HEK293T (cell line): ENCODE measurements at places on chromosomes 6 and 20.

DNA sequence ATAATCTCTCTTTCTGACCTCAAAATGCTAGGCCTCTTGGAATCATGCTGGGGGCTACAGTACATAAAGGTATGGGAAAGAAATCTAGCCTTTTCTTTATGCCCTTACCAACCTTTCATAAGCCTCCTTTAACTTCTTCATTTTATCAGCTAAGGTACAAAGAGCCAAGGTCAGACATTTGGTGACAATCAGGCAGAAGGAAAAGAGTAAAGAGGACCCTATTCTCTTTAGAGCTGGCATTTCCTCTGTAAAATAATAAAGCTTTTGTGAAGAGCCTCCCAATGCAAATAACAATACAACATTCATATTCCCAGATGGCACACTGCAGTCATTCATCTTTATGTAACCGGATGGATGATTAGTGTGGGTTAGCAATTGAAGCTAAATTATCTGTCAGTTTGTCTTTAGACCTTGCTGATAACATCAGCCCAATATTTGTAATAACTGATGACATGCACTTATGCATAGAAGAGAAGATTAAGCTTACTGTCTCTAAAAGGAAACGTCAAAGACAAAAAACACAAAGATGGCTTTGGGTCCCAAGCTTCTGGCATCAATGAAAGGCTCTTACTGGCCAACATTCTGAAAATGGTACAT, 163.1 kb downstream of the IBTK start:
- no peak for DNase-seq

GRCh38 chr20:51338692-51339440, 203.7 kb downstream of the NFATC2 start:
- DNase-seq: no peak

- DNase-seq: no peak
Observed at GRCh38 chr6:41252401-41253169, 24.4 kb downstream of the TREML4 start.

- DNase-seq: no peak
Observed at GRCh38 chr20:21840991-21841390, 135.5 kb downstream of the PAX1 start.

GRCh38 chr6:134774201-134774638, 175.7 kb downstream of the ALDH8A1 start:
- no peak for DNase-seq

- DNase-seq: no peak
Observed at GRCh38 chr6:1599469-1599868, 10.2 kb upstream of the FOXC1 start.

GRCh38 chr6:116925088-116925794, 48.2 kb downstream of the RFX6 start:
- DNase-seq: no peak

DNA sequence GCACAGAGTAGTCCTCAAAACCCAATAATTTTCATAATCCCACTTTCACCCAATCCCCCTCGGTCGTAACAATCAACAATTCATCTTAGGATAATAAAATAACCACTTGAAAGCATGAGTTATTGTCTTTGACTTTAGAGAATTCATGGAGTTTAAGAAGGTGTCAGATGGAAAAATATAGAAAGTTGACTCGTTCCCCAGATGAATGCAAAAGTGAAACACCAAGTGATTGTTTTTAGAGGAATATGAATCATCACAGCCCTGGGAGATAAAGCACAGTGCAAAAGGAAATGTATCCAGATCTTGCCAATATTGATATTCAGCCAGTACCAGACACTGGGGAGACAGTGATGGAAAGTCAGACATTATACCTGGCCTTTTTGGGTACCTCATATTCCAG, 860.5 kb downstream of the DHX35 start:
- no peak for DNase-seq

DNA sequence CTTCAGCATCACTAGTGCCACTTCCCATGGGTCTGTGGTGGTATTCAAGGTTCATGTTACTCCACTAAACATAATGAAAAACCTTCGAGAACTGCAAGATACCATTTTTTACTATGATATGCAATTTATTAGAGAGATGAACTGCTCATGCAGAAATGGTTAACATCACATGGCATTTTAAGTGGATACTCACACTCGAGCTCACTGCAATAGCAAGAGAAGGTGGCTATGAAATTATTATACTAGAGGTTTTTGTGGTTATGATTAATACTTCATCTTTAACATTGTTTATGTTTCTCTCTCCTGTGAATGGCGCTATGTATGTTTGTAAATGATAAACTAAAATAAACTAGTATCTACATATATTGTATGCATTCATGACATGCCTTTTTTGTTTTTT, 35.1 kb downstream of the SCAF8 start:
- no peak for DNase-seq

DNA sequence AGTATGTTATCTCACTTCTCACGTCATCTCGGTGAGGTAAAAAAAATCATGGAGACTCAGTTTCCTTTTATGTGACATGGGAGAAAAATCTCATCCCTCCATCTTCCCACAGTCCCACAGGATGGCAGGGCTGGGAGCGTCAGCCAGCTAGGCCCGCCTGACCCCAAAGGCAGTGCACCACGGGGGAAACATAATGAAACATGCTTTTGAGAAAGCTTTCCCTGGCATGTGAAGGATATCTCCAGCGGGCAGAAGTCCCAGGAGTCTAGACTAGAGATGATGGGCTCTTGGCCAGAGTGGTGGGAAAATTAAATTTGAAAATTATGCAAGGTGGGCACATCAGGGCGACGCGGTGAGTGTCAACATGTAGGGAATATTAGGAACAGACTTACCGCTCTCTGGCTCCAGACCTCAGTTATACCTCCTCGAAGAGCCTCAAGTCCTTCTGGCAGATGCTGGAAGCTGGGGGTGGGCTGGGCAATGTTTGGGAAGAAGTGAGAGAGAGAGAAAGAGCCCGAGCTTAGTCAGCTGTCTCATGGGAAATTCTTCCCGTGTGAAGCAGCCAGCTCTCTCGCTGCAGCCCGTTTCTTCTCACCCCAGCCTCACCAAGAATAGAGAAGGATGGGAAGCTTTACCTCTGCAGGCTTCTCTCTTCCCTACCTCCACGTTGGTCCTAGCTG, 52.3 kb downstream of the MOCS1 start:
- DNase-seq: no peak

GRCh38 chr6:19655744-19656143, 181.4 kb upstream of the ID4 start:
- no peak for DNase-seq

GRCh38 chr6:129679275-129679674, 30.7 kb downstream of the ARHGAP18 start:
- no peak for DNase-seq

- DNase-seq: no peak
Observed at GRCh38 chr6:72579865-72580264, 42.0 kb upstream of the KCNQ5 start.

DNA sequence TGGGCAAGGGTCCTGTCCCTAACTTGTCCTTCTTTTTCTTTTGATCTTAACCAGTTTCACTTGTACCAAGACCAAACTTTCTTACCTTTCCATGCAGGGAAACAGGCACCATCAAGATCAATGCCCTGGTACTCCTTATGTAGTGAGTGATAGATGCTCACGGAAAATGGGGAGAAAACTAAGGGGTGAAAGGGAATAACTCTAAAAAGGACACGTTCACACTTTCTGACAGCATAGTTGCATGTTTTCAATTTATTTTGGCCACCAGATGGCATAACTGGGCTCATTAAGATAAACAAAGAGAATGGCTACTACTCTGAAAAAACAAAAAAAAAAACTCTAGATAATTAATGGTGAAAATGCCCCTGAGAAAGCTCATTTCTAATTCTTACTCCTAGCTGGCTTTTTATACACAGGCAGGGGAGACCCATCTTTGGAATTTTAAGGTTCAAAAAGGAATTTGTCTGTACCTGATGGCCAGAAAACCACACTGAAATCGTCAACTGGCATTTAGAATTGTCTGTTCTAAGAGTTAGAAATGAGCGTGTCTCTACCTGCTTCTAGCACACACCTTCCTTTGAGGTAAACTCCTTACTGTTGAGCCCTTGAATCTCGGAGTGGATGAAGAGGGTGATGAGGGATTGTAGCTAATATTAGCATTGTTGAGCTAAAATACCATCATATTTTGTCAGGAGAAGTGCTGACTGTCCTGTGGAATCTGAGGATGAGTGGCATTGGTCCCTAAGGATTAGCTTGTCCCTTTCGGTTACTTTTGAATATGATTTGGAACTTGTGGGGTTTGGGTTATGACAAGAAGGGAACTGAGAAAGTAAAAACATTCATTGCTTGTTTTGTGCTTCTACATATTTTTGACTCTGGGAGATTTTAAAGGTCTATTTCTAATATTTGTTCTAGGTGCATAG, 62.2 kb upstream of the DDR1 start:
- DNase-seq: no peak

- no peak for DNase-seq
Observed at GRCh38 chr6:44232676-44233566, 9.5 kb downstream of the SLC29A1 start.
